ENCODE measurements at places on chromosomes 4 and X. TPM values are rescaled to one million over a fixed set of nuclear protein-coding genes. Genes with fewer than 3 reads are reported as not detected.

FAAH2 gene
- 2.9 TPM for total RNA-seq

F8A2 gene
- total RNA-seq = 0.72 TPM

GRCh38 chr4:110550260-110550659 is 72.6 kb downstream of the PITX2 start:
- no peak for DNase-seq

GRCh38 chr4:602559-602942 is 22.8 kb upstream of the PDE6B start:
- DNase-seq = peak; percentile 5

DNA sequence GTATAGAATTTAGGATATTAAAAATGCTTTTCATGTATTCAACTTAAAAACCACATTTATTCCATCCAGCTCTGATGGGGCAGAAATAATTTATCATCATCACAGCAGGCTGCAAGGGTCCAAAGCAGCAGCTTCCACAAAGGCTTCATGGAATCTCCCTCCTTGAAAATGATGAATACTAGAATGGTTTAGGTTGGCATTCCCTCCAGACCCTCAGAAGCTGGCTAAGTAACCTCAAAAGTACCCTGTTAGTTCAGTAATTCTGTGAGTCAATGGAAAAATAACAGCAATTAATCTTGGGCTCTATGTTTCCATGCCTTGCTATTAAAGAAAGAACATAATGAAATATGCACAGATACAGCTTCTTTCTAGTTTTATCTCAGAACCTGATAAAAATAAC is 594.9 kb upstream of the DIPK2B start:
- DNase-seq = no peak

DNA sequence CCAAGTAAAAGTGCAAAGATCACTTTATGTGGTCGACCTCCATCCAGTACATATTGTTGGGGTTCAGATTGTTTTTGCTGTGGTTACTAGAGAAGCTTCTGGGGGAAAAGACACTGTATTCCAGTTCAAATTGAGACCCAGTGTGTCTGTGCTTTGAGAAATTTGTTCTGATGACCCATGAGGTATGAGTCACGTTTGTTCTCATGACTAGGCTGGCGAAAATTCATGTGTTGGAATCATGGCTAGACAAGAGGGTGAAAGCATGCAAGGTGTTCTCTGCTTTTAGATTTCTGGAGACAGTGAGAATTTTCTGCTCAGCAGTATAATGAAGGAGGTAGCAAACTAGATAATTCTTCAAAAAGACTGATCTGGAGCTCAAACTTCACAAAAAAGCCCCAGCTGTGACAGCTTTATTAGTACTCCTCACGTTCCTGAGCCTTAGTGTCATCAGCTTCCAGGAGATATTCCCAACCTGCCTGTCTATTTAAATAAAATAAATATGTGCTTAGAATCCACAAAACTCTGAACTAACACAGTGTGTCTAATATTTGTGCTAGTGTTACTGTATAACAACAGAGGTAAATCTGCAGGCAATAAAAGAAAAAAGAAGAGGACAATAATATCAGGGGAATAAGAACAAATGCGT is 24.4 kb upstream of the FAM47B start:
- DNase-seq = no peak

- no peak for DNase-seq
These were observed 420.3 kb downstream of the MAPK10 start for GRCh38 chr4:85939595-85939994.

DNA sequence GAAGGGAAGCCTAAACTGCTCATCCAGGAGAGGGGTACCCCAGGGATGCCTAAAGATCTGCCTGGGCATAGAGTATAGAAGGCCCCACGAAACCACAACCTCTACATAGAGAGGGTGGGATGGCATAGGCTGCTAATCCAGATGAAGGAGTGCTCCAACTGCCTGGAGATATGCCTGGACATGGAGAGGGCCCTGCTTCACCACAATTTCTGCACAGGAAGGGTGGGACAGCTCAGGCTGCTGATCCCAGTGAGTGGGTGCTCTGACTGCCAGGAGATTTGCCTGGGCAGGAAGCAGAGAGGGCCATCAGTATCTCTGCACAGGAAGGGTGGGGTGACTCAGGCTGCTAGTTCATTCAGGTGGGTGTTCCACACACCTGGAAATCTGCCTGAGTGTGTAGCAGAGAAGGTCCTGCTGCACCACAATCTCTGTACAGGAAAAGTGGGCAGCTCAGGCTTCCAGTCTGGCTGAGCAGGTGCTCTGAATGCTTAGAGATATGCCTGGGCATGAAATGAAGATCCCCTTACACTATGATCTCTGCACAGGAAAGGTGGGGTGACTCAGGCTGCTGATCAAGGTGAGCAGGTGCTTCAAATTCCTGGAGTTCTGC is 61.1 kb downstream of the ZNF518B start:
- no peak for DNase-seq

DNA sequence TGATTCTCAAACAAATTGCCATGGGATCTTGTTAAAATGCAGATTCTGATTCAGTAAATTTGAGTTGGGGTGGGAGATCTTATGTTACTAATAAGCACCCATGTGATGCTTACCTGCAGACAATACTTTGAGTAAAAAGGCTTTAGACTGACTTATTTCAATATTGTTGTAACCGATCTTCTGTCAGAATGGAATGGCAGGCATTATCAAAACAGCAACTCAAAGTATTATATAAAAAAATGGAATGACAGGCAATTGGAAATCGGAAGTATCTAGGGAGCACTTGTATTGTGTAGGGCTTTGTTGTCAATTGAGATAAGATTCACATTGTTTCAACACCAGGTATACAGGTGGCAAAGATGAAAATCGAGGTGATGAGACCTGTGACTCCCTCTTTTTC is 67.5 kb downstream of the C4orf33 start:
- no peak for DNase-seq

DNA sequence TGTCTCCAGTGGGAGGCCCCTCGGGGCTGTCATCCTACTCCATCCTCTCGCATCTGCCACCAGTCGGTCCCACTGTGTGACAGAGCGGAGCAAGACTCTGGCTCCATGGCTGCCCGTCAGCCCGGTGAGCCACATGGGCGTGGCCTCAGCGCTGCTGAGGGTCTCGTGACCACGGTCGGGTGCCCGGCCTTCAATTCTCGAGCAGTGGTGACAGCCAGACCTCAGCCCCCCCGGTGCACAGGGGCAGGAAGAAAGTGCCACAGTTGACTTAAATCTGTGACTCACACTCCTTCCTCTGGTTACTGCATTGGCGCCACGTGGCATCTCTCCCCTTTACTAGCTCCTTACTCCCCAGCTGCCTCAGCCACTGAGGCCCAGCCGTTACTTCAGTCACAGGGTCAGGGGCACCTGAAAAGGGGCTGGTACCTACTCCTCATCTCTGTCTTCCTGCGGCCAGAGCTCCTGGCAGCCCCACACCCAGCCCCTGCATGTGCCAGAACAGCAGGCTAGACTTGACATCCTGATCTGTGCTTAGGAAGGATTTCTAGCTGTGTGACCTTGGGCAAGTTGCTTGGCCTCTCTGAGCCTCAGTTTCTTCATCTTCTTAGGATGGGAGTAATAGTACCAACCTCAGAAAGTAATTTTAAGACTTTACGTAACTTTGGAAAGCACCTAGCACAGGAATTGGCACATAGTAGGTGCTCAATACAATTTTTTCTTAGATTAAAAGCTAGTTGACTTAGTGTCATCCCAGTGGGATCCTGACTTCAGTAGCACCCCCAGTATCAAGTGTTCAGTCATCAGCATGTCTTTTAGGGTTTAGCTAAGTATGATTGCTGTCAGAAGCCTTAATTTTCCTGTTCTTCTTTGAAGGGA is 66.1 kb downstream of the TNIP2 start:
- no peak for DNase-seq

DNA sequence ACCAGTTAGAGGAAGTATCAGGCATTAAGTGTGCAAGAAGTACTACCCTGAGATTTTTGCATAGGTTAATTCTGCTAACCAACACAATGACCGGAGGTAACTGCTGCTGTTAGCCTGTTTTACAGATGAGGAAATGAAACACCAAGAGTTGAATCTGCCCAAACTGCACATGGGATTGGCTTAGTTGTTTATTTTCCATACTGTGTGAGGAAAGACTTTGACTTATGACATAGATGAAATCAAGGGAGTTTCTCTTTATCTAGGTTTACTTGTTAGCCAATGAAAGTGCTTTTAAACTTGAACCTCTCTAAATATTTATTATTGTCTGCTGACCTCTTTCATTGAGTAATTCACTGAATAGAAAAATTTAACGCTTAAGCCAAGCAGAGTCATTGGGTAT is 10.3 kb downstream of the GUCY1B1 start:
- DNase-seq = no peak
